ENCODE measurements at places on chromosomes 7 and 10.

GRCh38 chr7:130224210-130224609 is 16.6 kb downstream of the SSMEM1 start:
- DNase-seq: no peak

DNA sequence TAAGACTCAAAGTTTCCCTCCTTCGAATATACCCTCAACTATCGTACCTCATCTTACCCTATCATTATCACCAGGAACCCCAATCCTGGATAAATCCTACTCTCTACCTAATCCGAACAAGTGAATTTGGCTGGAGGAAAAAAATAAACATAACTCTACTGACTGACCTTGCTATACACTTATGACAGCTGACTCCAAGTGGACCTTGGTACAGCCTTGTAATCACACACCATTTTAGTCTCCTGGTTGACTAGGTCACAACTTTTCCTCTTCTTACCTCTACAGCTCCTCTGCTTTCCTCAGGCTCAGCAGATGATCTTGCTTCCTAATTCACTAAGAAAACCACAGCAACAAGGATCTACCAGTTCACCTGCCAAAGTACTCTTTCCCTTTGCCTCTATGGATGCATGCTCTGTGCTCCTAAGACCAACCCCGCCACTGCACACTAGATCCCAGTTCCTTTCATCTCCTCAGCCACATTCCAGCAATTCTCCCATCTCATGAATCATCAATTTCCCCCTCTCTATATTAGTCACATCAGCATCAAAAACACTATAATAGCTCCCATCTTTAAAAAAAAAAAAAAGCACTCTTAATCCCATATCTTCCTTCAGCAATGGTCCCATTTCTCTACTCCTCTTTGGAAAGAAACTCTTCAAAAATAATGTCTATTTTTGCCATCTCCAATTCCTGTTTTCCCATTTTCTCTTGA is 35.5 kb downstream of the COA1 start:
- DNase-seq: no peak

DNA sequence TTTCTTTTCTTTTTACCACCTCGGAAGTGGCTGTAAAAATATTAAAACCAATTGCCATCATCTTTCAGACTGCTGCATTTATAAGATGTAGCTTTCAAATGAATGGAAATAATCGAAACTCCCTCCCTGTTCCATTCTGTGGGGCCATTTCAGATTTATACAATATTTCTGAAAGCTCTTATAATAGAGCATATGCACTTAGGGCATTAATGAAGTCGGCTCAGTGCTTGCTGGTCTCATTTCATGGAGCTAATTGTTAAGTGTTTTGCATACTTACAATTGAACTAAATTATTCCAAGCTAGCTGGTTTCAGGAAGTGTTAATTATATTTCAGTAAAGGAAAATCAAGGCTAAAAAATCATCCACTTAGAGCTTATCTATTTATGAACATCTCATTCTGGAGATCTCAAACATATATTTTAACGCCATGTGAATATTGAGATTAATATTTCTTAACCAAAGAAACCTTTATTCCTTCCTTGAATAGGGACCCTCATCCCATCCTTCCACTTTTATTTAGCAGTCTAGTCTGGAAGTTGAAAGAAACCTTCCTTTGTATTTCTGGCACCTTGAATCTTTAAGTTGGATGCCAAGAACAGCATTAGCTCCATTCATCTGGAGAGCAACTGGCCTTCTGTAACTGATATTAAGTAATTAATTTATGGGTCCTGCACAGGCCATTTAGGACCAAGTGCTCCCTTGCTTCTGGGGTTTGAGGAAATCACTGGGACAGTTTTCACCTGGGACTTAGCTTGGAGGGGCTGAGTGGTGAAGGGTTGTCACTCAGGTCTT is 45.1 kb downstream of the RPS24 start:
- DNase-seq: no peak

- no peak for DNase-seq
Measured at GRCh38 chr7:81745637-81746036, 24.2 kb downstream of the HGF start.

DNA sequence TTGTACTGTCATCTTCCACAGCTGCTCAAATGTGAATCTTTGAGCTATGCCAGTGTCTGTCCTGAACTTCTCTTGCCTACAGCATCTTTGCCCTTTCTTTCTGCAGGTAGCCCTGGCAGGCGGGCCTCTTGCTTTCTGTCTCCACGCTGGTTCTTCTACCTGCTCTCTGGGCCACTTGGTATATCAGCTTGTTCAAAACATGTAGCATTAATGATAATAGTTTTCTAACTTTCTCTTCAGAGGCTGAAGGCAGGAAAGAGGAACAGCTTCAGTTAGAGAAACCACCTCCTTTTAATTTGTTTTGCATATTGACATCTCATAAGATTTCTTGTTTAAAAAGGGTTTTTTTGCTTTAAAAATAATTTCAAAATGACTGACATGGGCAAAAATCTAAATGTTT is 923 bp upstream of the FGL2 start:
- no peak for DNase-seq

DNA sequence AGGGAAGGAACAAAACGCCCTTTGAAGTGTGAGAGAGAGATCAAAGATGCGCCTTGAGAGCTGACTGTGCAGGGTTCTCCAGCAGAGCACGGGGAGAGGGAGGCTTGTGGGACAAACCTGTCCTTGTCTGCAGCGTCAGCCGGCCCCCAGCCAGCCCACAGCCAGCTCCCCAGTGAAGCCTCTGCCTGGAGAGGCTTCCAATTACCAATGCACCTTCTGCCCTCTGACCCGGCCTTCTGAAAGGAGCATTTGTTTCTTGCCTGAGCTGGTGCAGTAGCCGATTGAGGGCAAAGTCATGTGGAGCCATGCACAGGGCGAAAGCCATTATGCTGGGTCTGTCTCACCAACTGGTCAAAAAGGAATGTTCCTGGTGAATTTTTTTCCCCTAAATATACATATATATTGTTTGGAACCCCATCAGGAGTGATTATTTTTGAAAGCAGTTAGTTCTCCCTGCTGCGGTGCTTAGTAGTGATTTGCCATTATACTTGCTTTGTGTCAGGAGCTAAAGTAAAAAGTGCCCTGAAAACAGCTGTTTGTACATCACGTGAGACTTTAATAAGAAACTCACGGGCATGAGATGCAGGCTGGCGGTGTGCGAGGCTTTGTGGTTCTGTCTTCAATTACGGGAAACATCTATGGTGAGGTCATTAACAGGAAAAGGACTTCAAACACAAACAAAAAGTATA is 268.6 kb downstream of the KLF6 start:
- no peak for DNase-seq

- no peak for DNase-seq
Measured at GRCh38 chr7:129574487-129574886, 37.0 kb upstream of the NRF1 start.

GRCh38 chr7:78118470-78118869 is 319.9 kb downstream of the PHTF2 start:
- no peak for DNase-seq

- no peak for DNase-seq
Measured at GRCh38 chr7:24836084-24836483, 78.8 kb upstream of the GSDME start.

All from stimulated activated CD4-positive, alpha-beta T cell treated with anti-CD3 and anti-CD28 coated beads, Interleukin-1b, Interleukin-23, amount 100 ng/mL, for 1 hour (primary cell).